Nephron progenitor cell (in vitro differentiated cells): ENCODE measurements at places on chromosomes 7 and 10.

GRCh38 chr7:111071556-111071955 is 19.4 kb upstream of the LRRN3 start:
- DNase-seq: no peak

DNA sequence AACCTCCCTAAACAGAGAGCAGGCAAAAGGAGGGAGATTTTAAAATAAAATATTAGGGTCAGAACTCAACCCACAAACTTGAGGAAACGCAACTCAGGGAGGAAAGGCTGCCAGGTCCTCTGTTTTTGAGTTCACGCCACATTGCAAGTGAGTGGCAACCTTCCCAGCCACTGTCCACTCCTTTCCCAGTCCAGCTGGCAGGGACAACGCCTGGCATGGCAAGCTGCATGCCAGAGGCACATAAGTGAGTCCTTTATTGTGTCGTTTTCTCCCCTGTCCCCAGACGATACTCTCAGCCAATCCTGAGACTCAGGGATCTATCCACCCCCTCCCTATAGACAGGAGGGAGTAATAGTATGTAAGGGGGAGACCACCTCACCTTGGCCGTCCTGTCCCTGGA is 22.4 kb downstream of the FBXW4 start:
- no peak for DNase-seq

DNA sequence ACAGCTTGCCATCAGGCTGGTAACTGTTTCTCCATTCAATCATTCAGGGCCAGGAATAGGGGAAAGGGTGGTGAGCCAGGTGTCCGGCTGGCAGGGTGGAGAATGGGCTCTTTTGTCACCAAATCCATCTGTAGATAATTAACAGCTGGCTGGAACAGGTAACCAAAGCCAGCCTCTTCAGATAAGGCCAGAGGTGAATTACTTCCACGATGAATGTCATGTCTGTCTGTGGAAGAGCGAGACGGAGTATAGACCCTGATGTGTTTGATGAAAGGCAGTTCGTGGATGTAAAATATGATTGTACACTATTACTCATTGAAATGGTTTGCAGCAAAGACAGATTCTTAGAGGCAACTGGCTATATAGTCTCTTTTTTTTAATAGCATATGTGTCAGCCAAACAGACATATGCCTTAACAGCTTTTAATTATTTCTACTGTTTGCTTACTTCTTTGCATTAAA is 149.8 kb downstream of the KLF6 start:
- DNase-seq: no peak

- no peak for DNase-seq
Measured at GRCh38 chr7:7552199-7552598, 14.5 kb upstream of the MIOS start.

DNA sequence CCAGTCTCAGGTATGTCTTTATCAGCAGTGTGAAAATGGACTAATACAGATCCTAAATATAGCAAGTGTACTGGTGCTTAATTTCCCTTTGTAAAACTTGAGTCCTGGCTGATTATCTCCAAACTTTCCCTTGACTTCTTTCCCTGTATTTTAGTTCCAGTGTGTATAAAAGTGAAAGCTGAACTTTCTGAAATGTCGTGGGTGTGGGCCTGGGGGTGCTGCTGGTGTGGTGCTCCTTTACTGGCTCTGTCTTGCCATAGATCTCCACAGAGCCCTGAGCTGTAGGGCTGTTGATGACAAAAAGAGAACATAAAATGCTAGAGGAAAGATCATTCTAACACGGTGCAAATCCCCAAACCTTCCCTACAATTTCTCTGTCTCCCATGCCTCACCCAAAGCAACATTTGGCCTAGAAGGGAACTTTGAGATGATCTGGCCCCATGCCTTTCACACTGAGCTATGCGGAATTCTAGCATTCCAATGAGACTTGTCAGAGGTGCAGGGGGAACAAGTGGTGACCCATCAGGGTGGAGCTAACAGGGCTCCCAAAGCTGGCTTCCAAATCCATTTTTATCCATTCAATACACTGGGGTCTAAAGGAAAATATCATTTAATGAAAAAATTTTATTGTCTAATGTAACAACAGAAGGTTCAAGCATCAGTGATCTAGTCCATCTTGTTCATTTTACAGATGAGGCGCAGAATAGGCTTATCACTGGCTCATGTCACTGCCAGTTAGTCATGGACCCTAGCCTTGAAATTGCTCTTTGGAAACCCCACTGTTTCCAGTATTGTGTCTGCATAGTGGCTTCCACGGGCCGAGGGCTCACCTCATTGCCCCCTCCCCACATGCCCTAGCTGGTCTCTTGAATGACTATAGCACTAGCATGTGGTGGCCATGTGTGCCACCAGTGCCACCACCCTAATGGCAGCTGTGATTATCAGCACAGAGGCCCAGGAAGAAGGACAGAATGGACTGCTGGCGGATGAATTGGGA is 1000.9 kb downstream of the LRMDA start:
- no peak for DNase-seq
